ENCODE measurements at places on chromosomes 3 and 15.

DNA sequence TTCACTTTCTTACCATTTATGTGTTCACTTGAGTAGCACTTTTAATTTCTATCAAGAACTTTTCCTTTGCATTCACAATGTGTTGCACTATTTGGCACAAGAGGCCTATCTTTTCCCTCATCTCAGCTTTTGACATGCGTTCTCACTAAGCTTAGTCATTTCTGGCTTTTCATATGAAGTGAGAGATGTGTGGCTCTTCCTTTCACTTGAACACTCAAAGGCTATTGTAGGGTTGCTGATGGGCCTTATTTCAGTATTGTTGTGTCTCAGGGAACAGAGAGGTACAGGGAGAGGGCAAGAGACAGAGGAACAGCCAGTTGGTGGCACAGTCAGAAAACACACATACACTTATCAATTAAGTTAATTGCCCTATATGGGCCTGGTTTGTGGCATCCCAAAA lies 127.4 kb upstream of the MLF1 start:
- DNase-seq, result no peak

GRCh38 chr3:195110647-195111318 lies 160.2 kb downstream of the XXYLT1 start:
- no peak for DNase-seq

- DNase-seq, result no peak
Observed at GRCh38 chr3:58625196-58625824, 41.3 kb downstream of the FAM3D start.

DNA sequence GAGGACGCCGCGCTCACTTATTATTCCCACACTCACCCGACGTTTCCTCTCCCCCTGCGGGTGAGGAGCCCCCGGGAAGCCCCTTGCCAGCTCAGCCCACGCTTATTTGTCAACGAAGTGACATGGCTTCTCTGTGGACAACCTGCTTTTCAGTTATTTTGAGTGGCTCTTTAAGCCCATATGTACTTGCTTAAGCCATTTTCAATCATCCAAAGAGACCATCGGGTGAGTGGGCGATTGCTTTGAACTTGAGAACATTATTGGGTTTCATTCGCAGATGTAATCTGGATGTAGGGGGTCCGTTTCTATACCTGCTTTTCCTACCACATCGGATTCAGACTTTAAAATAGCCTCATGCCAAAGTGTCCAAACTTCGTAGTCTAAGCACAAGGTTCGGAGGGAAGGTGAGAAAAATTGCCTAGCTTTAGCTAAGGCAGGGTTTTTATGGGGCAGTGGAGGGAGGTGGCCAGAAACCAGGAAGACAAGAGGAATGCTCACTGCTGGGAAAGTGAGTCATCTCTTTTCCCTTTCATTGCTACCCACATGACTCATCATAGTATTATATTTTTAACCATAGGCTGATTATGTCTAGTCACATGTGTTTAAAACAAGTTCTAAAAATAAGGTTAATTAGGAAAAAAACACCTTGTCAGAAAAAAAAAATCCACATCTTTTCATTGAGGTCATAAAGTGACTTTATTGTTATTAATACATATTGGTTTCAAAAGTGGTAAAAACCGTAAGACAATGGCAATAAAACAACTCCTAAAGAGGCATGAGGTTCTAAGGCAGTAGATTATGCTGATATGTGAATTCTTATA lies 773.1 kb upstream of the NR2F2 start:
- no peak for DNase-seq

DNA sequence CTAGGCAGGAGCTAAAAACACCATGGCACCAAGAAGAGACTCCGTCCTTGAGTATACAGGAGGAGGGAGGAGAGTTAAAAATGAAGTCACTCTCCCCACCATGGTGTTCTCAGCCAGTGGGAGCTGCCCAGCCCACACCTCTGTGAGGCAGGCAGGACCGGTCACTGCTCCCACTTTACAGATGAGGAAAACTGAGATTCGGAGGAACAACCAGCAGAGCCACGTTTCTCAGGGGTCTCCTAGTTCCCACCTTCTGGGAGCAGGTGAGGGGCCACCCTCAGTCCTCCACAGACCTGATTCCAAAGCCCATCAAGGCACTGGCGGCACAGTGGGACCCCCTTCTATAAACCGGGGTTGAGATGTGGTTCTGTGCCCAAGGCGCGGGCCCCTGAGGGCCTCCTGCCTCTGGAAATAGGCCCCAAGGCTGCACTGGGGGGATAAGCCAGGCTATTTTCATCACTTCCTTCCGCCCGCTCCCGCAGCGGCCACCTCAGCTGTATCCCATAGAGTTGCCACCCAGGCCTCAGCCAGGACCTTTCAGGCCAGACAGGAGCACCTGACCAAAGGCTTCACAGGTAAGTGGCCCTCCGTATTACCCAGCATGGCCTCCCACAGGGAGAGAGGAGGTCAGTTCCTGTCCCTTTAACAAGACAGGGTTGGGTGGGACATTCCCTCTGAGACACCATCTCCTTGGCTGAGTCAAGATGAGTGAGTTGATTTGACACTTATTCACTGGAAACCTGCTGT lies at the start of gene GP9:
Gene GP9 (plus strand): TSS at position 504 of the 747 bp plus-strand sequence. CDS start 961 bp downstream, outside the sequence.
- no peak for DNase-seq

DNA sequence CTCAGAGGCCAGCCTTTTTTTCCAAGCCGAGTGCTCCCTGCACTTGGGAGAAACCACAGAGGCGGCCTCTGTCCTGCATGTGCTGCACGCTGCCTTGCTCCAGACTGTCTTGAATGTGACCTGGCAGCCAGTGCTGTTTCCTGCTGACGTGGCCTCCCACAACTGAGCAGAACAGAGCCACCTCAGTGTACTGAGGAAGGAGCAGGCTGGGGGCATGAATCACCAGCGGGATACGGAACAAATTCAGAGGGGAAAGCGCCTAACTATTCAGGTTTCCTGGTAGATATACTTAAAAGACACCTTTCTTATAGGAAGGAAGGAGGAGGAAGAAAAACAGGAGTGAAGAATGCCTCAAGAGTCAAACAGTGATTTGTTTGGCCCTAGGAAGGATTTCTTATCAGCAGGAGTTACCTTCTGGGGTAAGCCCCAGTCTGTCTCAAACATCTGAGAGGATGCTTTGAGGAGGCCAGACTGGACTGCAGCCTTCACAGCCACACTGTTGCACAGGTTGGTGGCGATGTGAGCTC lies 114.0 kb downstream of the FNDC3B start:
- DNase-seq, result no peak

DNA sequence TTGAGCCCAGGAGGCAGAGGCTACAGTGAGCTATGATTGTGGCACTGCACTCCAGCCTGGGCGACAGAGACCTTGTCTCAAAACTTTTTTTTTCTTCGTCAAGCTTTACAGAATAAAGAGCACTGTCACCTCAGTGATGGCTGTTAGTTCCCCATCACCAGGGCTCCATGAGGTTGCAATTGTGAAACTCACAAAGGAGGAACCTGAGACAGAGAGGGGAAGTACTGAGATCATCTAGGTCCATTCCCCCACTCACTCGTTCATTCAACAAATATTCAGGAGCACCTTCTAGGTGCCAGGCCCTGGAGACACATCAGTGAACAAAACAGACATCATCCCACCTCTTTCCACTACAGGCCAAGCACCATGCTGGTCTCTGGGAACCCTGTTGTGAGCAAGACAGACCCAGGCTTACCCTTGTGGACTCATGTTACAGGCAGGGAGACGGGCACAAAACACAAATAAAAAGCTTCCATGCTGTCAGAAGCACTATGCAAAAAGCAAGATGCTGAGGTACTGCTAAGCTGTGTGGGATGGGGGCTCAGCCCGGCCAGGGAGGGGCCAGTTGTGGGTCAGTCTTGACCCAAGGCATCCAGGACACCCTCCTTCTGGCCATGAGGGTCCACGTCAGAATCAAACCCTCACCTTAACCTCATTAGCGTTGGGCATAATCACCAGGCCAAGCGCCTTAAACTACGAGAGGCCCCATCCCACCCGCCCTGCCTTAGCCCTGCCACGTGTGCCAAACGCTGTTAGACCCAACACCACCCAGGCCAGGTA lies 2.1 kb upstream of the RHO start:
- peak; percentile 47 for DNase-seq

- DNase-seq, result no peak
Observed at GRCh38 chr15:41957021-41957897, 15.1 kb downstream of the EHD4 start.

DNA sequence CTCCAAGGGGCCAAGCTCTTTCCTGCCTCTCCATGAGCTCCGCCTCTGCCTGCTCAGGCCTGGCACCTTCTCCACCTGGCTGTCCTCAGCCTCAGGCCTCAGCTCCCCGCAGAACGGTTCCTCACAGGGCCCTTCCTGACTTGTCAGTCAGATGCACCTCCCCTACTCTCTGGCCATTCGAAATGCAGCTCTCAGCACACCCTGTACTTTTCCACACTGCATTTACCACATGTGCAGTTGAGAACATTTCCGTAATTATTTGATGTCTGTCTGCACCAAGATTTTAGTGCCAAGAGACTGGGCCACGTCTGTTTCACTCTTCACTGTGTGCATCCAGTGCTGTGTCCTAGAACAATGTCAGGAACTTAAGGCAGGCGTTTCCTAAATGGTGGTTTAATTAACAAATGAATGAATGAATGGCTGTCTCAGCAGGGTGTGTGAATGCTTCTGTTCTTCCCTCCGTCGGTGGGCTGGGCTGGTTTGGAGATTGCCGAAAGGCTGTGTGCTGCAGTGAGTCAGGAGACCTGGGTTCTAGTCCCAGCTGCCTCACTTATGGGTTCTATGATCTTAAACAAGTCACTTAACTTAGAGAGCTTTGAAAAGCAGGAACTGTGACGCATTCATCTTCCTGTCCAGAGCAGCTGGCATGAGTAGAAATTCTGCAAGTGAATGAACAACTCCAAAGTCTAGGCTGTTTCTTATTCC lies 5.4 kb downstream of the MUC4 start:
- DNase-seq, result no peak

DNA sequence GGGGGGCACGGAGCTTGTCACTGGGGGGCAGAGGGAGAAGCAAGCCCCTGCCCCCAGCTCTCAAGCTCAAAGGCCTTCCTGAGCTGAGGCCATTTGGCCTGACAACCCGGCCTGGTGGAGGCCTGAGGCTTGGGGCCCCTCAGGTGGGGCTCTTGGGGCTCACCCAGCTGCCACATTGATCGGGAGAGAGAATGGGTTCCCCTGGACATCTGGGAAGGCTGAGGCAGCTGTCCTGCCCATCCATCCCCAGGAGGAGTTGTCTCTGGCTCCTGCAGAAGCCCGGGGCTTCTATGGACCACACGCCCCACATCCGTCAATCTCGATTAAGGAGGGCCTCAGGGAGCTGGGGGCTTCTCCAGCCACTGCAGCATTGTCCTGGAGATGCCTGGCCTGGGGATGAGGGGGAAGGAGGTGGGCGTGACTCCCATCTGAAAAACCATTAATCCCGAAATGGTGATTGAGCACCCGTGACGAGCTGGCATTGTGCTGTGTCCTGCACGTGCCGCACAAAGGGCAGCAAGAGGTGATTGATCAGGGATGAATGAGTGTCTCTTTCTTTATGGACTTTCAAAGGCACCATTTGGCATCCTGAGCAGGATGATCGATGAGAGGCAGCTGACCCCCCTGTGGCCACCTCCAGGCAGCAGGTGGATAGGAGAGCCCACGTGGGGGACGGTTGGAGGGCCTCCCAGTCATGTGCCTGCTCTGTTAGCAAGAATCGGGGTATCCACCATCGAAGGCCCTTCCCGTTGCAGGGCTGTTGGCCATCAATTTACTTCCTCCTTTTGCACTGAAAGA lies 17.2 kb upstream of the CRABP1 start:
- DNase-seq, result no peak

DNA sequence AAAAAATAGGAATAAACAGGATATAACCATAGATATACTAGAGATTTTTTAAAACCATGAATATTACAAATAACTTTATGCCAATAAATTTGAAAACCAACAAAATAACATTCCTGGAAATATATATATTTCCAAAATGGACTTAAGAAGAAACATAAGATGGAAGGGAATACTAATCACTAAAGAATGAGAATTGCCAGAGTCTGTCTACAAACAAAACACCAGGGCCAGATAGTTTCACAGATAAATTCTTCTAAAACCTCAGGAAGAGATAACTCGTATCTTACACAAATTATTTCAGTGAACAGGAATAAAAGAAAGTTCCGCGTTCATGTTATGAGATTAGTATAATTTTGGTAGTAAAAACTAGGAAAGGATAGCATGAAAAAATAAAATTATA lies 107.3 kb downstream of the HERC1 start:
- DNase-seq, result no peak

DNA sequence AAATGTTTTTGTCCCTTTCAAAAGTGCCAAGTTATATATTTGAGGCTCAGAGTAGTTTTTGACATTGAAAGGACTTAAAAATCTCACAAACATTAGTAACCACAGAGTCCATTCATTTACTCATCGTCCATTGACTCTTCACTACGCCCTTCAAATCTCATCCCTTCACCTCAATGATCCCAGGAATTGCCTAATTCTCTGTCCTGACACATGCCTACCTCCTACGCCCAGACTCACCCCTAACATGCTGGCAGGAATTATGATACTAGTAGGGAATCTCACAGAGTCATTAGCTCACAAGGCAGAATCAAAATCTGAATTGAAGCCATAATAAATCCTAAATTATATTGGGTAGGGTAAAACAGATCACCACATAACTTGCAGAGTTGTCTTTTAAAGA lies 410.1 kb downstream of the RAP2B start:
- no peak for DNase-seq

Measured in H1 (cell line).